ENCODE measurements at places on chromosomes 3 and 15. TPM values are rescaled to one million over a fixed set of nuclear protein-coding genes. Genes with fewer than 3 reads are reported as not detected.

Gene ASB14
- 9.0 TPM for total RNA-seq

Gene AHSG
- not detected for total RNA-seq

DNA sequence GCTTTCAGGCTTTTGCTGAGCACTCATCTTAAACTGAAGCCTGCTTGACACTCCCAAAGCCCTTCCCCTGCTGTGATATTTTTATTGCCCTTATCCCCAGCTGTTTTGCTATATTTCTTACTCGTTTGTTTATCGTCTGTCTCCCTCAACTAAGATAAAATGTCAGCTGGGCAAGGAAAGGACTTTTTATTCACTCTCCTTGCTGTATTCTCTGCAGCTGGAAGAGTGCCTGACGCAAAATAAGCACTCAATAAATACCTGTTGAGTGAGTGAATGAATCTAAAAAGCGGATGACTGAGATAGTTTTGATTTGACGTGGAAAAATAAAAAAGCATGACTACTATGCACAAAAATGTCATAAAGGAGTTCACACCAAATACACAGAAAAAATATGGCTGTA lies 84.8 kb upstream of the POMGNT2 start:
- no peak for DNase-seq

Gene REC114
- 0.60 TPM for total RNA-seq

DNA sequence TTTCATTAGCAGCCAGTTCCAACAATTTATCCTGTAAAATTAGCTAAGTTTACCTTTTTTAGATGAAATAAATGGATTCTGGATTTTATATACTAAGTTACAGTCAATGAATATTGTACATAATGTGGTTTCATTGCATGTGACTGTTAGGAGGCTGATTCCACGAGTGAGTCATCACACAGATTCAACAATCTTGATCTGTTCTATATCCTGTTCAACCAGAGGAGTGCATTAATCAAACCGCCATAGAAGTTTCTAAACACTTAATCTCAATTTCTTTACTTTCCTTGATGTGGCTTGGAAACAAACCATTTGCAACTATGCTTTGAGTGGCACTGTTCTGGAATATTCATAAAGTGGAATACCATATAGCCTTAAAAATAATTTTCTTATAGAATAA lies 15.3 kb downstream of the DNAJC13 start:
- no peak for DNase-seq

GRCh38 chr3:163821841-163822240 lies 1256.5 kb downstream of the SI start:
- no peak for DNase-seq

GRCh38 chr3:161766331-161766730 lies 269.7 kb downstream of the OTOL1 start:
- no peak for DNase-seq

- peak; percentile 54 for DNase-seq
These were observed 54.9 kb downstream of the DCUN1D1 start for GRCh38 chr3:182925330-182925943.

GRCh38 chr3:169998668-169999131 lies 32.1 kb downstream of the SEC62 start:
- DNase-seq = no peak

DNA sequence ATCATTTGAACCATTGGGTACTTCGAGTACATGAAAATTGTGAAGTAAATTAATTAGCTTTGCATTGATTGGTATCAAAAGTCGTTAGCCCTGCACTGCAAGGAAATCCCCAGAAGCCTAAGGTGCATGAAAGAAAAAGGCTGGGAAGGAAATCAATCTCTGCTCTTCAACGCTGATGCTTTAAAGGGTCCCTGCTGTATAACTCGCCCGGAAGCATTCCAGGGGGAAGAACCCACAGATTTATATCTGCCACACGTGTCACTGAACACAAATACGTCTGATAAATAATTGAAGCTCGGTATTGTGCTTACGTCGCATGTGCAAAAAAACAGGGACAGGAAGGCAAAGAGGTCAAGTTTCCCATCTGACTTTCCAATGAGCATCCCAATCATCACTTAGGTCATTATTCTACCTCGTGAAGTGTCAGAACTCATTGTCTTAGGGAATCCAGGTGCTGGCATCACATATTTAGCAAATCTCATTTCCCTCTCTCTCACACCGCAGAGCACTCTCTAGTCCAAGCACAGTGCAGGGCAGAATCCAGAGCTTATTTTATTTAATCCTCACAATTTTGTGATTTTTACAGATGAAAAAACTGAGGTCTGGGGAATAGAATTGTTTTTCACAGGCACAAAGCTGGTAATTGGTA lies 804.4 kb upstream of the CFAP20DC start:
- no peak for DNase-seq

Measured in Right ventricle myocardium inferior (tissue), 1 donor.